Activated T-cell treated with anti-CD3 and anti-CD28 coated beads, Interleukin-2, amount 50 U/mL, for 4 hours (primary cell): ENCODE measurements at places on chromosomes 11 and 22. TPM values are rescaled to one million over a fixed set of nuclear protein-coding genes. Genes with fewer than 3 reads are reported as not detected.

The SPTBN2 gene
- 0.82 TPM for total RNA-seq

DNA sequence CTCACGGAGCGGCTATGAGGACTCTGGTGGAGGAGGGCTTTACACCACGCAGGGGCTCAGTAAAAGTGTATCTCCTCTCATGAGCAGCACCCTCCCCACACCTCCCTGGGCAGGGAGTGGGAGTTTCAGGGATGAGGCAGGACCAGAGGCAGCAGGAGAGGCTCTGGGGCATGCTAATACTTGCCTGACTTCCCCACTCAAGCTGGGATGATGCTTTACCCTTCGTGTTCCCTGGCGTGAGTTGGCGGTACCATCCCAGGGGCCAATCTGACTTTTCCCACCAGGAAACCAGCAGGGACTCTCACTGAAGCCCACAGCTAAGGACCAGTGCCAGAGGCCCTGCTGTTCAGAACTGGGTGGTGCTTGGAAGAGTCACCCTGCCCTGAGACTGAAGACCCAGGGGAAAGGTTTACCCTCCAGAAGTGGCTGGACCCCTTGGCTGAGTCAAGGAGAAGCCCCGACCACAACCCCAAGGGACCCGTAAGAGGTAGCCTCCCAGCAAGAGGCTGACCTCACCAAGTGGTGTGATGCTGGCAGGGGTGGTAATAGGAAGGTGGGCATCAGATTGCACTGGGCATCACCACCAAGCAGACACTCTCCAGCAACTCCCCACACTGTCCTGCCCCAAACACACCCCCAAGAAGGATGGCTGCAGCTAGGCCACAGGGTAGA lies 65.6 kb downstream of the THAP12 start:
- DNase-seq = no peak

GRCh38 chr11:126683766-126684728 lies 316.5 kb downstream of the KIRREL3 start:
- no peak for DNase-seq

DNA sequence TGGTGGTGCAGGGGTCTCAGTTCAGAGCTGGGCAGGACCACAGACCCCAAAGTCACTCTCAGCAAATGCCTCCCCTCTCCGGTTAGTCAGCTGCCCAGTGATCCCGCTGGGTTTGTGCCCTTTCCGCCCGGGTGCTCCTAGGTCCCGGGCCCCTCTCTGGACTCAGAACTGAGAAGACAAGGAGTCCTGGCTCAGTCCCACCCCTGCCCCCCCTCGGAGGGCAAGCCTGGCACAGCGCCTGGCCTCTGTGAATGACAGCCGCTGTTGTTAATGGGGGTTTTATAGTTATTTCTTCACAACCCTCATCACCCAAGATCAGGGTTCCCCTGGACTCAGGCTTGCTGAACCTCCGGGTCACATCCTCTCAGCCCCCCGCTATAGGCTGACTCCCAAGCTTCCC lies 47.6 kb downstream of the ELFN2 start:
- DNase-seq = no peak

DNA sequence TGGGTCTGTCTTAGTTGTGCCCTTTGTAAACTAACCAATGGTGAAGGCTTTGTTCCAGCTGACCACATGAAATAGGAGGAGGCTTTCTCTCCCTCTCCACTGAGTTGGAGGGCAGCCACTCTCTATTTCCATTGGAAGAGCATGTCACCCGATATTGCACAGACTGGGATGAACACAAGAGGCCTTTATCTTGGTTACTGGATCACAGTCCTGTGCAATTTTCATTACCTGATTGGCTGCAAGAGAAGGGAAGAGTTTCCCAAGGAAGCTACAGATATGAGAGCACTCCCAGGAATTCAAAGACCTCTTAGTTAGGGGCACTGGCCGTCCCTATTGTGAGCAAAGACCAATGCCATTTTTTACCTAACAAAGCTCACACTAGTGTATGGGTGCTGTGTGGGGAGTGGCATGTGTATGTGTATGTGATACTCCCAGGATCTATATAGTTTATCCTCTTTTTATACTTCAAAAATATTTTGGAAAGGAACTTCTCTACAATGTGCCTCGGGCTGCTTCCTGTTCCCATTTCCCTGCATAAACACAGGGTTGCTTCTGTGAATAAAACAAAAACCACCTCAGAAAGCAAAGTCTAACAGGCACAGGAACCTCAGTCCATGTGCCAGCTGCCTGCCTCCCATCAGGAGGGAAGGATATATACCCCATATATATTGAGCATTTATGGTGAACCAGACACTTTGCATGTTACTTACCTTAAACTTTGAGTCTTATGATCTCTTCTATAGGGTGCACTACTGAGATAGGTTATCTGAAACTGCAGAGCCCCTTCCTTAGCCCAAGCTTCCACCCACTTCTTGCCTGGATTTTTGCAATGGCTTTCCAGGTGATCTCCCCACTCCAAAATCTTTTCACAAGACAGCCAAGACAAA lies 126.5 kb downstream of the RASSF10 start:
- no peak for DNase-seq

GRCh38 chr11:102882389-102883024 lies 7.7 kb upstream of the MMP12 start:
- DNase-seq = no peak

GRCh38 chr22:27422442-27422841 lies 379.1 kb downstream of the MN1 start:
- DNase-seq = no peak

- no peak for DNase-seq
These were observed 960.9 kb upstream of the FAT3 start for GRCh38 chr11:91263496-91264365.

The DNHD1 gene
- 6.7 TPM for total RNA-seq

DNA sequence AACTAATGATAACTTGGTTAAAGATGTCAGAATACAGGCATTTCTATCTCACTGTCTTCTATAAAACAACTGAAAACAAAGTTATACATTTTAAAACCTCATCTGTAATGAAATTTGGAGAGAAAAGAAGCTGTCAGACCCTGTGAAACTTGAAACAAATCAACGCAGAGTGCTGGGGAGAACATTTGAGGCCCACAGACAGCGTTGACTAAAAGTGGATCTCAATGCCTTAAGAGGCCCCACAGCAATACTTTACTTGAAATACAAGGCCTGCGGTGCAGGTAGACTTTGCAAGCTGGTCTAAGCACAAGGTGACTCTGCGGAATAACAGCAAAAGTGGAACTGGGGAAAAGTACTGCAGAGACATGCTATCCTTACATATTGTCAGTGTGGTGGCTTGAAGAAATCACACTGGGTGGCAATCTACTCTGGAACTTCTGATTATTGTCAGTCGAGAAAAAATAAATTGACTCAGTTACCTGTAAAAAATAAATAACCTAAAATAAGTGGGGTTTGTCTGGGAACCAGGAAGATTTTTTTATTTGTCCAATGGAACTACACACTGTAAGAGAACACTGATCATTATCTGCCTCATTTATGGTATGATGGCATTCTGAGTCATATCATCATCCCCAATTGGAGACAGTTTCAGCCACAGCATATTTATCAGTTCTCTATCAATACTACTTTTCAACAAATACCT lies 138.9 kb downstream of the LUZP2 start:
- no peak for DNase-seq

GRCh38 chr22:19530751-19531150 lies 6.5 kb upstream of the CLDN5 start:
- no peak for DNase-seq

The MMP11 gene
- total RNA-seq = 2.2 TPM

- no peak for DNase-seq
These were observed 52.8 kb upstream of the SMIM38 start for GRCh38 chr11:69102732-69103615.

DNA sequence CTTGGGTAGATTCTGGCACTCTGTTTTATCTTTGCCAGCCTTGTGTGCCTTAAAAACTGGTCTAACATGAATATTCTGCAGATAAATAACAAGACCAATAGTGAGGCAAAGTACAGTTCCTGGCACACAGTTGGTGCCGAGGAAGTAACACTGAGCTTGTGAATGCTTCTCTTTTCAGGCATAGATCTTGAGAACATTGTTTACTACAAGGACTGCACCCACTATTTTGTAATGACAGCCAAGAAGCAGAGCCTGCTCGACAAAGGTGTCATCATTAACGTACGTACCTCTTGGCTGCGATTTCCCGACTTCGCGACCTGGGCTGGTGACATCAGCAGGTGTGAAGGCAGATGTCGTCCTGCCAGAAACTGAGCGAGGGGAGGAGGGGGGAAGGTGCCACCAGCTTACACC lies 105.7 kb downstream of the MICAL2 start:
- no peak for DNase-seq
